ENCODE measurements at places on chromosomes 1 and 21.

DNA sequence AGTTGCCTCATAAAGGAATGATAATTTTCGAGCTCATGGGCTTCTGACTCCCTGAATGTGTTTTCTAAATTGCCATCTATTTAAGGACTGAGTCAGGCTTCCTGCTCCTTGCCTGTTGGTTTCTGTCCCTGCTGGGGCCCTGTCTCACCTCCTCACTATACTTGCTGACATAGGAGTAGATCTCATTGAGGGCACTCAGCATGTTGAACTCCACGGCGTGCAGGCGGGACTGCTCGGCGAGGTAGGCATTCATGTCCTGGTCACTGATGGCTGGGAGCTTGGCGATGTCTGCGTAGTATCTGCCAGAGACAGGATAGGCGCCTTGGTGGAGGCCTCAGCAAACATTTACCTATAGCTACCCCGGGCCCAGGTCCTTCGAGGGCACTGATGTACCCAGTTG is 116.9 kb upstream of the CD34 start:
- DNase-seq = no peak

GRCh38 chr1:11653101-11653860 is 948 bp downstream of the FBXO2 start:
- DNase-seq = no peak

DNA sequence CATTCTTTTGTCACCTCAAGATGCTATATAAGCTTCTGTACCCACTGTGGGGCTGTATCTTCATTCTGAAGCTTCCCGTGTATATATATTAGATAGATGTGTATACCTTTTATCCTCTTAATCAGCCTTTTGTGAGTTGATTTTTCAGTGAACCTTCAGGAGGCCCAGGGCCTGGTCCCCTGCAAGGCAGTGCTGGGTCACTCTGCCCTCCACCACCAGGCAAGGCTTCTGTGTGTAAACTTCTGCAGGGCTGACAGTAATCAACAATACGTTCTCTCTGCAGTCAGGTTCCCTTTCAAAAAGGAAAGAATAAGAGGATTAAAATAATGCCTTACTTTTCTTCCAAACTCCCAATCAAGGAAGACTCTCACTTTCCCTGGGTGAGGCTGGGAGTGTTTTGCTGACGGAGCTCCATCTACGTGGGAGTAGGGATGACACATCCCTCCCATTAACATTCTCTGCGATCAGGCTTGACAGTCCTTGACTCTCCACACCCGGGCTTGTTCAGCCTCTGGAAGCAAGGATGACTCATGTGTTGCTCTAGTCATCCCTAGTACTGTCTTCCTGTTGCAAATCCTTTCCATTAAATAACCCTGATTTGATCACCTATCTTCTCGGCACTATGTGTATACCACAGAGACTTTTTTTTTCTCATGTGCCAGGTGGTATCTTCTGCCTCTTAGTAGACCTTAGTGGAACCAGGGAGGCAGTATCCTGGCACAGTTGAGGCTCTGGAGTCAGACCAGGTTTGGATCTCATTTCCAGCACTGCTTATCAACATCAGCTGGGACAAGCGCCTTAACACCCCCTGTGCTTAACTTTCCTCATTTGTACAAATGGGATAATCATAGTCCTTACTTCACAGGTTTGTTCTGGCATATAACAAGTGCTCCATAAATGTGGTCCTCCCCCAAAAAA is 70.3 kb upstream of the KCNK1 start:
- DNase-seq = no peak

GRCh38 chr1:57422271-57423134 is 1.4 kb downstream of the DAB1 start:
- no peak for DNase-seq

DNA sequence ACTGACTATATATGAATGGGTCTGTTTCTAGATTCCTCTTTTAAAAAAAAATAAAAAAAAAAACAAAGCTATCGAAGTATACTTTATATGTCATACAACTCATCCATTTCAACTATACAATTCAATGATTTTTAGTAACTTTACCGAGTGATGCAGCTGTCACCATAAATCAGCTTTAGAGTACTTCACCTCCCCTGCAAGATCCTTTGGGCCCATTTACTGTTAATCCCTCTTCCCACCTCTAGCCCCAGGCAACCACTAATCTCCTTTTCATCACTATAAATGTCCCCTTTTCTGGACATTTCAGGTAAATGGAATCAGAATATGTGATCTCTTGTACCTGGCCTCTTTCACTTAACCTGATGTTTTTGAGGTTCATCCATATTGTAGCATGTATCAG is 133.9 kb downstream of the PEX14 start:
- no peak for DNase-seq

- no peak for DNase-seq
Observed at GRCh38 chr1:97384294-97384968, 536.4 kb downstream of the DPYD start.

- no peak for DNase-seq
Observed at GRCh38 chr21:41760411-41760810, 6.4 kb downstream of the RIPK4 start.

Measured in stimulated activated CD4-positive, alpha-beta T cell treated with anti-CD3 and anti-CD28 coated beads, Interleukin-1b, Interleukin-23, amount 100 ng/mL, for 1 hour (primary cell).